D341Med (cell line): ENCODE measurements at places on chromosomes 6 and 20.

DNA sequence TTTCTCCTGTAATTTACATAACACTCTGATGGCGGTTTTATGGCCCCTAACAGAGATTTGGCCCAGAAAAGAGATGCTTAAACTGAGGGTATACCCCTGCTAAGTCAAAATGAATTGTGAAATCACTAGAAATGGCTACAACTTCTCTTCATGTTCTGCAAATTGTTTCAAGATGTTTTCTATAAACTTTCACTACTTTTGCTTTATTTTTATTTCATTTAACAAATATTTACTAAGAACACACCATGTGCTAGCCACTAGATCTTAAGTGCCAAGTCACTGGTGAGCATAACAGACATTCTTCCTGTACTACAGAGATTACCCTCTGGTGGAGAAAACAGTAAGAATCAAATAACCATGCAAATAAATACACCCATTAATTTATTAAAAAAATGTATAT, 87.6 kb downstream of the KCNQ5 start:
- DNase-seq: no peak

DNA sequence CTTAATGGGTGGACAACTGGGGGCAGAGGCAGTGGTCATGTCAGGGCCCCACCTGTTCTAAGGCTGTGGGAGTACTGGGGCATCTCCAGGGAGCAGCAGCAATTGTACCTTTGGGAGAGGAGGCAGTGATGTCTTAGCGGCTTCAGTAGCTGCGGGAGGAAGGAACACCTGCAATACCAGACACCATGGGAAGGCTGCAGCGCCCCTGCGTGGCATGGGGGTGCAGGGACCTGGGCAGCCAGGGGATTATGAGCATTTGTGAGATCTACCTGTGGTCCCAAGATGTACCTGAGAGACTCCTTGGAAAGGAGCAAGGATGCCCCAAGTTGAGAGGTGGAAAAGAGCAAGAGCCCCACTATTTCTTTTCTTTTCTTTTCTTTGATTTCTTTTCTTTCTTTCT, 112.1 kb upstream of the GPR6 start:
- no peak for DNase-seq

GRCh38 chr6:106184629-106185028, 98.5 kb downstream of the PRDM1 start:
- no peak for DNase-seq

GRCh38 chr6:47106721-47107197, 64.6 kb upstream of the ADGRF1 start:
- DNase-seq: no peak

DNA sequence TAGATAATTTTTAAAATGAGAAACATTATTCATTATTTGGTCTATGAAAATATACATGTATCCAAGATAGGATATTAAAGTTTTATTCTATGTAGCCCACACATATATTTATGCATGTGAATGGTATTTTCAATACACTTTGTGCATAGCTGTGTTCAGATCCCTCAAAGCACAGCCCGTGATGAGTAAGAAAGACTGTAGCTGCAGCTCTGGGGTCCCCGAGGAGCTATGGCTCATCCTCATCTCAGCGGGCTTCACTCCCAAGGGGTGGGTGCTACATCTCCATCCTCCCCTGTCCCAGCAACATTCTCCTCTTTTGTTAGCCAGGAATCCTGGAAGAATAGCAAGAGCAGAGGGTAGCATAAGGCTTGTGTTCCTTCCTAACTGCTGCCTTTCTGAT, 130.8 kb downstream of the SAMD5 start:
- no peak for DNase-seq

GRCh38 chr20:22248051-22248667, 336.2 kb downstream of the FOXA2 start:
- no peak for DNase-seq

GRCh38 chr6:134599079-134599478, 281.2 kb upstream of the SGK1 start:
- DNase-seq: no peak

- no peak for DNase-seq
Measured at GRCh38 chr6:30520522-30520921, 31.2 kb downstream of the HLA-E start.
